ENCODE measurements at places on chromosomes 5 and 9. TPM values are rescaled to one million over a fixed set of nuclear protein-coding genes. Genes with fewer than 3 reads are reported as not detected.

PCDHB2 gene
- polyA plus RNA-seq: 4.0 TPM

FAM78A gene
- polyA plus RNA-seq: 30.6 TPM

KIF4B gene
- polyA plus RNA-seq: 0.15 TPM

PCA3 gene
- polyA plus RNA-seq: 0.83 TPM

WDR36 gene
- 18.5 TPM for polyA plus RNA-seq

SLC46A2 gene
- polyA plus RNA-seq: 0.24 TPM

ASS1 gene
- 58.6 TPM for polyA plus RNA-seq

DNA sequence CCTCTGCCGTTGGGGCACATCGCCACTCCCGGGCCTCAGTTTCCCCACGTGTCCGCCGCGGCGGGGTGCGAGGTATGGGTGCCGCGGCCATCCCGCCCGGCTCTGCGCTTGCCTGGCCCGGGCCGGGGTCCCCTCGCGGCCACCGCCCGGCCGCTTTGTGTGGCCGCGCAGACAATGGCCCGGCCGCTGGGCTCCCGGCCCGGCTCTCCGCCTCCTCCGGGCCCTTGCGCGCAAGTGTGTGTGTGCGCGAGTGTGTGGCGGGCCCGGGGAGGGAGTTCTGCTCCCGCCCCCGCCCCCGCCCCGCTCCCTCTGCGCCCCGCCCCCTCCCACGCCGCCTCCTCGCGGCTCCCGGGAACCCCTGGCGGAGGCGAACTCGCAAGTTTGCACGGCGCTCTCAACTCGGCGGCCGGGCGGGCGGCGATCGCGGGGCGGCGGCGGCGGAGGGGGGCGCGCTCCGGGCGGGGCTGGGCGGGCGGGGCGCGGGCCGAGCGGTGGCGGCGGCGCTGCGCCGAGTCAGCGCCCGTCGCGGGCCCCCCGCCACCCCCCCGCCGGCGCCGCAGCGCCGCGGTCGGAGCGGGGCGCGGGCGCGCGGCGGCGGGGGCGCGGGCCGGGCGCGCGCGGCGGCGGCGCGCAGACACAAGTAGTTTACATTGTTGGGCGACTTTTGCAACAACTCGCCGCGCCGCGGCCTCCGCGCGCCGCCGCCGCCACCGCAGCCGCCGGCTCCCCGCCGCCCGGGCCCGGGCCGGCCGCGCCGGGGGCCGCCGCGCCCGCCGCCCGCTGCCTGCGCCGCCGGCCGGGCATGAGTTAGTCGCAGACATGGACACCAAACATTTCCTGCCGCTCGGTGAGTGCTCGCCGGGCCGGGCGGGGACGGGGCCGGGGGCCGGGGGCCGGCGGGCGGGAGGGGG is at the start of gene RXRA:
Gene RXRA (plus strand): TSS at position 643 of the 911 bp plus-strand sequence. CDS start 177 bp downstream, at position 820.
- DNase-seq: peak; percentile 91

- no peak for DNase-seq
Measured at GRCh38 chr9:82923912-82924605, 138.9 kb downstream of the RASEF start.

GRCh38 chr5:178553517-178553916 is 36.7 kb downstream of the COL23A1 start:
- no peak for DNase-seq

GRCh38 chr5:179875741-179876609 is 17.4 kb upstream of the MRNIP start:
- no peak for DNase-seq

- DNase-seq: no peak
Measured at GRCh38 chr5:139371482-139372435, 11.3 kb downstream of the SLC23A1 start.

GRCh38 chr9:120242116-120242811 is 337.7 kb downstream of the CDK5RAP2 start:
- no peak for DNase-seq

GRCh38 chr5:178113141-178113787 is at the start of gene N4BP3:
TSS of gene N4BP3 (plus strand) at chr5:178113532. CDS start at chr5:178119584, 6,052 bp downstream.
- no peak for DNase-seq

DNA sequence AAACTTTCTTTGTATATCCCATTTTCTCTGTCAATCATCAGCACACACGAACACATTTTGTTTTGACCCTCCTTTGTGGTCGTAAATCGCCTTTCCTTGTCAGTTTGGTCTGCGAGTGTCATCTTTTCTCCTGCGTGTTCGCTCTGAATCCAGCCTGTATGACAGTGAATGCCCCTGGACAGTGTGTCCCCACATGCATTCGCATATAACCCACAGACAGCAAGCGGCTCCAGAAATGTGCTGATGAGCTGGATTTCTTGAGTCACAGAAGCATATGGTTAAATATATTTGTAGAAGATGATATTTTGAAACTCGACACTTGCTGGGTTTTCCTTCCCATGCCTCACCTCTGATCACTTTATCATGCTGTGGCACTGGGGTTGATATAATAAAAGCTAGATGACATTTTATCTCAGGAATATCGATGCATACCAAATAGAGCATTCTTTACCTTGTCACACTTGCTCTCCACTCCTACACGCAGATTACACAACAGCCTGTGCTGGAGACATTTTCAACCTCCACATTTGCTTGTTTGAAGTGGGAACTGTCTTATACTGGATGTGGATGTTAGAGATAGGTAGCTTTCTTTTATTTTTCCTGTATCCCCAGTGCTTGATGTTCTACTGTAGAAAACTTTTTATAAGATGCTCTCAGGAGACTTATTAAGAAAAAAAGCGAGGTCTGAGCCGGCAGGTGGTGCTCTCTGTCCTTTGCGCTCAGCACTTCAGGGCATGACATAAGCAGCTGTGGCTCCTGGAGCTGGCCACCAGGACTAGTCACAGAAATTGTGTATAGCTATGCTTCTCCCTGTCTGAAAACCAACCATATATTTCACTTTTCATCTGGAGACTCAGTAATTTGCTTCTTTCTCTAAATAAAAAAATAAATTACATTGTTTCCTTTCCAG is 215.1 kb downstream of the SH3GL2 start:
- no peak for DNase-seq

DNA sequence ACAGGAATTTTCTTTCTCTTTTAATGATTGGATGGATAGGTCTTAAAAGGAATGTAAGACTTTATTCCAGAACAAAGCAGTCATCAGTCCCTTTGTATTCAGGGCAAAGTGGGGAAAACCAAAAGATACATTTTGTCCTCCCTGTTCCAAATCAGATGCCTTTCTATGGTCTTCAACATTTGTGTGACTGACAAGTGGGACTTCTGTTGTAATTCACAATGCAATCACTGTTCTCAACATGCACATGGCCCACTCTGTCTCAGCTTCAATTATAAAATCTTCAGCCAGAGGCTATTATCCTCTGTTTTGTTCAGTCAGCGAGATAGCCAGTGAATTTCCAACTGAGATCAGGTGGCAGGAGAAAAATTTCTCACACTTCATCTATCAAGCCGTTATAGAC is 95.5 kb upstream of the ERBIN start:
- no peak for DNase-seq

DNA sequence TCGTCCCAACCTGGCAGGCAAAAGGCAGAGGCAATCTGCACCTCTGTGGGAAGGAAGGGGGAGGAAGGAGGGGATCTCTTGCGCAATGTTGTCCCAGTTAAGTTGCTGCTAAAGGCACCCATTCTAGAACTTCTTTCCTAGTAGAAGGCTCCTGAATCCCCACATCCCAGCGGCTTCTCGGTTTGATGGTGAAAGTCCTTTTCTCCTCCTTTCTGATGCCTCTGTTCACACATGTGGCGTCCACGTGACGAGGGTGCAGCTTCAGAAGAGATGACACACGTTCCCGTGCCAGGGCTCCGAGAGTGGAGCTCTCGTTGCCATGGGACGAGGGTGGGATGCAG is 96.9 kb upstream of the FCN2 start:
- no peak for DNase-seq

DNA sequence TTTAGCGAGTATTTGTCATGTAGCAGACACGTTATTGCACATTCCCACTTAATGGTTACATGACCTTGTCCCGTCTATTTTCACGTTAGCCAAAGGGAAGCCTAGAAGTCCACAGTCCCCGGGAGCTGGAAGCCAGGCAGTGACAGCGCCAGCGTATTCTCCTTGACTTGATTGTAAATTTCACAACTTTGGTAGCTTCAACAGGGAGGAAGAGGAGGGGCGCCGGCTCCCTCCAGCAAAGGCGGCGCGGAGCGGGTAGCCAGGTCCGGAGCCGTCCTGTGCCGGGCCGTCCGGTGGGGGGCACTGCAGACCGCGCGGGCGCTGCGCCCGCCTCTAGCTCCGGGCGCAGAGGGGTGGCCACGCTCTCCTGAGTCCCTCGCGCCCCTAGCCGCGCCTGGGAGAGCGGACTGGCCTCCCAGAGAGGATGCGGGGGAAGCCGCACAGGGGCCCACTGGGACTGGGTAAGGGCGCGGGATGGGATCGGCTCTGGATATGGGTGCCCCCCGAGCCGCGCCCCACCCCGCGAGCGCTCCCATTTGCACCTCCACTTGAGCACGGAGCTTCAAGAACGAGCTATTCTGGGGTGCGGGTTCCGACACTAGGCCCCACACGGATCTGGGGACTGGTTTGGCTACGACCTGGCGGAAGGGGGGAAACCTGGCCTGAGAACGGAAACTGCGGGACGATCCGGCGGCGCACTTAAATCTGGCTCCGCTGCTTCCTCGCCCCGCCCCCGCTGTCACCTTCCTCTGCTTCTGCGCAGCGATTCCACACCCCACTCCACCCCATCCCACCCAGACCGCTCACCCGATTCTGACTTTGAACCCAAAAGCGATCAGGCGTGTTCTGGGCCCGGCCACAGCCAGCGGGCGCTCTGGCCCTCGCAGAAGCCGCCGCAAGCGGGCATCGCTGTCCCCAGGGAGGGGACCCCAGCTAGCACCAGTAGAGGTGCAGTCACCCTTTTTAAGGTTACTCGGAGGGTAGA is 23.8 kb downstream of the KLF4 start:
- DNase-seq: peak; percentile 88

GRCh38 chr5:93022211-93022610 is 558.8 kb downstream of the NR2F1-AS1 start:
- DNase-seq: no peak
